ENCODE measurements at places on chromosomes 5 and 9. TPM values are rescaled to one million over a fixed set of nuclear protein-coding genes. Genes with fewer than 3 reads are reported as not detected.

The HMCN2 gene
- total RNA-seq, result 0.84 TPM

The C5orf46 gene
- not detected for total RNA-seq

The TXNDC8 gene
- not detected for total RNA-seq

The SLC6A18 gene
- total RNA-seq, result not detected

The TLE1 gene
- 136 TPM for total RNA-seq

DNA sequence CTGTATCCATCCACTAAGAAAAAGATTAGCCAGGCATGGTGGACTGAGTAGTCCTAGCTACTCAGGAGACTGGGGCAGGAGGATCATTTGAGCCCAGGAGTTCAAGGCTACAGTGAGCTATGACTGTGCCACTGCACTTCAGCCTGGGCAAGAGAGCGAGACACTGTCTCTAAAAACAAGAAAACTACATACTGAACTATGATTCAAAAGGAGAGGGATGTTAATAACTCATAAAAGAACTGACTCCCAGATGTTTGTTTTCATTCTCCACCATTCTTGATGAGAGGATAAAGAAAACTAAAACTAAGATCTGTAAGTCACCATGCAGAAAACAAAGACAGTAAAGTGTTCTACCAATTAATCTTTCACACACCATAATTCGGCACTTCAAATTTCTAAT is 53.5 kb downstream of the AUH start:
- DNase-seq, result no peak

- DNase-seq, result no peak
Measured at GRCh38 chr5:90843443-90843842, 284.8 kb downstream of the ADGRV1 start.

GRCh38 chr9:110048976-110049698 is 158.8 kb downstream of the C9orf152 start:
- no peak for DNase-seq

DNA sequence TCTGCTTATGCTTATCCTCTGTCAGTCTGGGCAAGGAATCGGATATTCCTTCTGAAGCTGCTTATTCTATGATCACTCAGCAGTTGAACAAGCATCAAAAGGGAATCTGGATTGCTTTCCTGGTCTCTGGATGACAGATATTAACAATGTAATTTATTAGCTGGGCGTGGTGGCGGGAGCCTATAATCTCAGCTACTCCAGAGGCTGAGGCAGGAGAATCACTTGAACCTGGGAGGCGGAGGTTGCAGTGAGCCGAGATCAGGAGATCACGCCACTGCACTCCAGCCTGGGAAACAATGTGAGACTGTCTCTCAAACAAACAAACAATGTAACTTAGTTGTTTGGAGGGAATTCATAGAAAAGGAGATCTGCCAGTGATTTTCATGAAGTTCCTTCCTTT is 45.4 kb downstream of the DMRT1 start:
- DNase-seq, result no peak

GRCh38 chr5:140110646-140110957 is 3.3 kb upstream of the PURA start:
- no peak for DNase-seq

- DNase-seq, result no peak
Measured at GRCh38 chr5:95808686-95809413, 13.7 kb downstream of the GLRX start.

GRCh38 chr5:152084476-152084875 is 159.8 kb upstream of the GLRA1 start:
- no peak for DNase-seq

DNA sequence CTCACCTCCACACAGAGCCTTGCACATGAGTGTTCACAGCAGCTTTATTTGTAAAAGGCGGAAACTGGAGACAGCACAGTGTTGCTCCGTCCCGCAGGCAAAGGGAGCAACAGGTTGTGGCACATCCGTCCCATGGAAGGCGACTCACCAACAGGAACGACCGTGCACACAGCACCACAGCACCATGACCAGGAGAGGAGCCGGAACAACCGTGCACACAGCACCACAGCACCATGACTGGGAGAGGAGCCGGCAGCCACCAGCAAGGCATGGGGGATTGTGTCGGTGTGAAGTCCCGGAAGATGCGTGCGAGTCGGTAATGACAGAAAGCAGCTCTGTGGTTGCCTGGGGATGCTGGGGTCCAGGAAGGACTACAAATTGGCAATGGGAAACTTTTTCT is 158.5 kb downstream of the C9orf50 start:
- DNase-seq, result no peak

- DNase-seq, result no peak
Measured at GRCh38 chr9:136881691-136882108, 4.6 kb upstream of the TRAF2 start.

DNA sequence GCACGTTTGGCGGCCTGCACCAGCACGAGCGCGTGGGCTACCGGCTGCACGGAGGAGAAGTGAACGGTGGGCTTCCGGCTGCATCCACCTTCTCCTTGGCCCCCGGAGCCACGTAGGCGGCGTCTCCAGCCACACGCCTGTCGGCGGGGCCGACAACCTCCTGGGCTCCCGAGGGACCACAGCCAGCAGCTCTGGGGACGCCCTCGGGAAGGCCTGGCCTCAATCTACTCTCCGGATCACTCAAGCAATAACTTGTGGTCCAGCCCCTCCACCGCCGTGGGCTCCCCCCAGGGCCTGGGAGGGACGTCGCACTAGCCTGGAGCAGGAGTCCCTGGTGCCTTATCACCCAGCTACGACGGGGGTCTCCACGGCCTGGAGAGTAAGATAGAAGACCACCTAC is 73.7 kb downstream of the INSL6 start:
- DNase-seq, result no peak

- DNase-seq, result no peak
Measured at GRCh38 chr5:77844623-77845323, 68.6 kb upstream of the TBCA start.

GRCh38 chr9:86183229-86184137 is 76.0 kb downstream of the C9orf153 start:
- DNase-seq, result no peak

- no peak for DNase-seq
Measured at GRCh38 chr5:66713998-66714397, 117.8 kb downstream of the MAST4 start.

DNA sequence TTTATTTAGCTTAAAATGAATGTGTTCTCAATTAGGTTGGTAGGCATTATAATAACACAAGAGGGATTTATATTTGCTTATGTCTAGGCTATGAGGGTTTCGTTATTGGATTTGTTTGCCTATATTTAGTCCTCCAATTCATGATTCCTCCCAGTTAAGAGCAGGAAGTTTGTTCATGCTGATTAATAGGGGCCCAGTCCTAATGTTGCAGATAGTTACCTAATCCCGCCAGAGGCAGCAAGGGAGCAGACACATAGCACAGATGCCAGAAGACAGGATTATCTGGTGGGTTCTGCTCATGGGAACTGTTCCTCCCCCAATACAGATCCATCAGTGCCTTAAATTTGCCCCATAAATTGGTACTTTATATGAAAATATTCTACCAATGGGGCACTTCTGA is 100.8 kb upstream of the TLE4 start:
- no peak for DNase-seq

GRCh38 chr5:142820447-142820846 is 50.3 kb downstream of the ARHGAP26 start:
- no peak for DNase-seq

DNA sequence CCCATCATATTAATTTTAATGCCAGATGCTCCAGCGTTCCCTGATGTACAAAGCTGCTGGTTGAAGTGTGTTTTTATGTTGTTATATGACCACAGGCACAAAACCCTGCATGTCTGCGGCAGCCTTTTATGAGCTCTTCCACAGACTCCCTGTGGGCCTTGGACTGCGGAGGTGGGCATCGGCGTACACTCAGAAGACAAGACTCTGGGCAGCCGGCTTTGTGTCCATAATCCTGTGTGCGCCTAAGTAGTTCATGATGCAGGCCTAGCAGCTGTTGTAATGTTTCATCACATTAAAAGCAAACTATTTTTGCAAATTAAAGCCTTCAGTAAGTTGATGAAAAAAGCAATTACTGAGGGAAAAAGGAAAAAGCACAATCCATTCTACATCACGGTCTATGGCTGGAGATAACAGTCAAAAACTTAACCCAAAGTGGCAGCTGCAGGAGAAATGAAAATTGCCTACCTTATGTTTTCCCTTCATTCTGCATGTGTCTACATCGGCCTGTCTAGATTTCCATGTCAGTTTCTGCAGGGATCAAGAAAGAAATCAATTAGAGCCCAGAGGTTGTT is 78.8 kb downstream of the SEMA6A start:
- no peak for DNase-seq

- DNase-seq, result no peak
Measured at GRCh38 chr5:92629000-92629399, 952.0 kb downstream of the NR2F1-AS1 start.

GRCh38 chr9:33416996-33417395 is 14.6 kb upstream of the AQP7 start:
- no peak for DNase-seq

GRCh38 chr5:88826646-88827585 is 56.1 kb downstream of the MEF2C start:
- DNase-seq, result no peak

DNA sequence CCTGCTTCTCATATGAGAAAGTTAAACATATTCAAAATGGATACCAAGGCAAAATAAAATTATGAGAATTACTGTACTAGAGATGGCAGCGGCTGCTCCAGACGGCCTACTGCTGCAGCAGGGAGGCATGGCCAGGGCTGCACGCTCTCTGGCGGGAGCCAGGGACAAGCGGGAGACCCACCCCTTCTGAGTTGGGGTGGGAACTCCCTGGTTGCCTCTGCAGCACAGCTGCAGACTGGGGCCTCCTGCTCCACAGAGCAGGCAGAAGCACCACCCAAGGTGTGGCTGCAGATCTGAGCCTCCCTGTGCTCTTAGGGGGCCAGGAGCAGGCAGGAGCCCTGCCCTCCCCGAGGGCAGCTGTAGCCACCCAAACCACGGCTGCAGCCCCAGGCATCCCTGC is 2.3 kb upstream of the AUH start:
- no peak for DNase-seq

DNA sequence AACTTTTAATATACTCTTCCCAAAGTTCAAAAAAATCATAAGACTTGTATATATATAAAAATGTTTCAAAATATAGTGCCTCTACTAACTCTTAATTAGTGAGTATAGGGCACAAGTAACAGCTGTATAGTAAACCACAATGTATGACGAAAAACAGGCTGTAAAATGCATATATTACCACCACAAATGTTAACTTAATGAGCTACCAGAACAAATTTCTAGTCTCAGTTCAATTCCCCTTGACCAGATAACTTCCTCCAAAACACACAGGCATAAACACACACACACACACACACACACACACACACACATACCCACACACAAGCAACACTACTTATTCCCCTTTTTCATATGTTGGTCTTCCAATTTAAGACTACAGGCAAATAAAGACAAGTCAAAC is 78.8 kb downstream of the FBXL17 start:
- no peak for DNase-seq

- no peak for DNase-seq
Measured at GRCh38 chr5:136674178-136674577, 308.8 kb upstream of the TRPC7 start.

GRCh38 chr9:32483343-32483742 is 42.7 kb downstream of the RIGI start:
- no peak for DNase-seq

- DNase-seq, result no peak
Measured at GRCh38 chr9:99782962-99783718, 38.5 kb upstream of the NR4A3 start.

GRCh38 chr5:155113888-155114287 is 100.3 kb downstream of the KIF4B start:
- DNase-seq, result no peak

DNA sequence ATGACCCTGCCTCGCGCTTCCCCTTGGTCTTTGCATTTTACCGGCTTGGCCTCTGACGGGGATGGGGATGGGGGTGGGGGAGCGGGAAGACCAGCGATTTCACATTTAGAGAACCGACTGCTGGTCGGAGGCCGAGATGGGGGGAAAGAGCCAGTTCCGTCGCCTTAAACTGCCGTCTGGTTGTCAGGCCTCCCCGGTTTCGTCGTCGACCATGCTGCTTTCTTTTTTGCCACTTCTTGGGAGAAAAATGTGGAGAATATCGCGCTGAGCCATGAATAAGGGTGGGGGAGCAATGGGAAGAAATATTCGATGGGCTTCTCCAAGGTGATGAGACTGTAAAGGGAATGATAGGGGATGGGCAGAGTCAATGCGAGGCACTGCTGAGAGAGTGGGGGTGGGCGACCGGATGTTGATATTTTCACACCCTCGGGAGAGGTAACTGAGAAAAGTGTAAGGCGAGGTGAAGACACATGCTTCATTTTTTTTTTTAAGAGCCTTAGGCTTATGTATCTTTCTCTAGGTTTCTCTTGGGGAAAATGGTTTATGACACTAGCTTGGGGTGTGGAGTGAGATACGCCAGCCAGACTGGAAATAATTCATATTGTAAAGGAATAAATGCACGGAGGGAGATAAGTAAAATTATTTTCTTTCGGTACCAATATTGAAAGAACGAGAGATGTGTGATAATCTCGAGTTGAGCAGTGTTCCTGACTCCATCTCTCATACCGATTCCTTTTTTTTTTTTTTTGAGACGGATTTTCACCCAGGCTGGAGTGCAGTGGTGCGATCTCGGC is 1.1 kb downstream of the KIF2A start:
- DNase-seq, result no peak

DNA sequence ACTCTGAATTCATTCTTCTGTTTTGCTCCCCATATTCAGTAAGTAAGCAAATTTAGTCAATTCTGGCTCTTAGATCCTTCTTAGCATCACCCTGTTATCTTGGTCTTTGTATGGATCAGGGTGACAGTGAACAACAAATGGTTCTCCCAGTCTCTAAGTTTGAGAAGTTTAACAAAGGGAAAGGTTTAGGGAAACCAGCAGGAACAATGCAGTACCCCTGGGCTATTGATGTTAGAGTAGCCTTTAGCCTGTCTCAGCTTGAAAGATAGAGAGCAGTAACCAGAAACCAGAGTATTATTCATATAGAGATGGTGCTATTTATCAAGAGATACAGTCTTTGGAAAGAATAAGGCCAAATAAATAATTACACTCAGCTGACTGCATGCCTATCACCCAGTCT is 241.8 kb downstream of the CDH12 start:
- no peak for DNase-seq

- DNase-seq, result no peak
Measured at GRCh38 chr5:170471551-170472178, 32.2 kb upstream of the KCNIP1 start.

- DNase-seq, result no peak
Measured at GRCh38 chr9:126226991-126227936, 99.4 kb upstream of the MVB12B start.

DNA sequence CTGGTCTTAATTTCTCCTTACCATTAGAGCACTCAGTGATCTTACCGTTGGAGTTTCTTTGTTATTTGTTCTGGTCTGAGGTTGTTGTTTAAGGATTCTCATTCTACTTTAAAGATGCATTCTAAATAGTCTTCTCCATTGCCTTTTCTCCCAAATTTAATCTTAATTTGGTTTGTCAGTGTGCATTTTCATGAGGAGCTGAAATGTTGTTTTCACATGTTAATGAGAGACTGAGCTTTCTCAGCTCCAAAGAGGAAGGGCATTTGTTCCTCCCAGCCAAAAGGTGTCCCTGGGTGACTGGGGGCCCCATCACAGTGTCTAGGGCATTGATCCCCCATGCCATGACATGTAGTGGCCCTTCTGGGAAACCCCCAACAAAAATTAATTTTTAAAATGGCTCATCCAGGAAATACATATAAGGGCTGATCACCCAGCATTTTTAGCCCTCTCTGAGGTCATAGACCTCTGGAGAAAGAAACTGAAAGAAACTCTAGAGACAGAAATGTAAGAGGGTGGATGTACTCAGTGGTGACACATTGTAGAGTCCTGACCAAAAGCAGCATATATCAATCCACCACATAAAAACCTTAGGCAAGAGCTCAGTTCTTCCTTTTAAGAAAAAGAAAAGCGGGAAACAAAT is 240.4 kb upstream of the RAI14 start:
- DNase-seq, result no peak

All from omental fat pad (tissue), 4 donors.